Glutamatergic neuron (in vitro differentiated cells): ENCODE measurements at places on chromosomes 2 and 18. TPM values are rescaled to one million over a fixed set of nuclear protein-coding genes. Genes with fewer than 3 reads are reported as not detected.
A peak's percentile ranks its signal among the peaks of the same experiment; 100 is the strongest.

Gene SMYD1
- total RNA-seq = 0.25 TPM

DNA sequence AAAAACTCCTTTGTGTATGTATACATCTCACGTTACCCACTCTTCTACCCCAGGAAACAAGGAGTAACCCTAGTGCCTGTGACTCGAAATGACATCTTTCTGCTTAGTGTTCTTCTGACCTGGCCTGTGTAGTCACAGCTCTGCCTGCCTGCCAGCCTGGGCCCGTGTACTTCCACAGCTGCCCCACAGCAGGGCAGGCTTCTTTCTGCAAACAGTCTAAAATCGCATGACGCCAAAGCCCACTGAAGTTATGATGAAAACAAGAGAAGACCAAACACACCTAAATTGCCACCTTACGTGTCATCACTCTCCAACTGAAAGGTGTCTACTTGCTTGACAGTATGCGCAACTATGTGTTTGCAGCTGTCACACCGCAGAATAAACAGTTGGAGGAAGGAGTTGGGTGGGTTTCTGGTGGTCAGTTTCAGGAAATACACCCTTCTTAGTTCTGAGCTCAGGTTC is 1.5 kb downstream of the GAREM1 start:
- no peaks in the 10 kb centered on the region for H3K36me3 ChIP-seq
- peak overlapping the region; percentile 96 for H3K4me3 ChIP-seq
- peaks cover 8% of the 10 kb centered on the region for H3K27me3 ChIP-seq
- peak; percentile 32 for DNase-seq
- H3K4me1 ChIP-seq = peaks cover 18% of the 10 kb centered on the region

Gene STAMBP
- 48.9 TPM for total RNA-seq

Gene GCG
- total RNA-seq = not detected

Gene HOXD11
- total RNA-seq = not detected

- peak overlapping the region; percentile 92 for H3K27ac ChIP-seq
- peaks cover 15% of the 10 kb centered on the region for H3K4me1 ChIP-seq
- no peaks in the 10 kb centered on the region for H3K36me3 ChIP-seq
- H3K27me3 ChIP-seq = peaks cover 10% of the 10 kb centered on the region
Measured at GRCh38 chr18:12376034-12376753, 833 bp downstream of the AFG3L2 start.

Gene TMEM169
- 166 TPM for total RNA-seq

Gene VIT
- total RNA-seq = not detected

Gene NAT8
- total RNA-seq = not detected

GRCh38 chr2:56102098-56102497 is 81.7 kb upstream of the CCDC85A start:
- peak overlapping the region; percentile 76 for H3K27ac ChIP-seq
- peaks cover 4% of the 10 kb centered on the region for H3K36me3 ChIP-seq

Gene CRYGD
- 0.76 TPM for total RNA-seq

- DNase-seq = no peak
- H3K27me3 ChIP-seq = peaks cover 7% of the 10 kb centered on the region
- no peak overlapping the region for H3K27ac ChIP-seq
- H3K4me3 ChIP-seq = no peak overlapping the region
Measured at GRCh38 chr2:23523373-23524260, 138.6 kb downstream of the KLHL29 start.

- no peaks in the 10 kb centered on the region for H3K4me1 ChIP-seq
- H3K27me3 ChIP-seq = peaks cover 3% of the 10 kb centered on the region
- H3K36me3 ChIP-seq = no peaks in the 10 kb centered on the region
- no peak overlapping the region for H3K27ac ChIP-seq
- DNase-seq = no peak
Measured at GRCh38 chr2:17355608-17356329, 162.5 kb downstream of the RAD51AP2 start.

DNA sequence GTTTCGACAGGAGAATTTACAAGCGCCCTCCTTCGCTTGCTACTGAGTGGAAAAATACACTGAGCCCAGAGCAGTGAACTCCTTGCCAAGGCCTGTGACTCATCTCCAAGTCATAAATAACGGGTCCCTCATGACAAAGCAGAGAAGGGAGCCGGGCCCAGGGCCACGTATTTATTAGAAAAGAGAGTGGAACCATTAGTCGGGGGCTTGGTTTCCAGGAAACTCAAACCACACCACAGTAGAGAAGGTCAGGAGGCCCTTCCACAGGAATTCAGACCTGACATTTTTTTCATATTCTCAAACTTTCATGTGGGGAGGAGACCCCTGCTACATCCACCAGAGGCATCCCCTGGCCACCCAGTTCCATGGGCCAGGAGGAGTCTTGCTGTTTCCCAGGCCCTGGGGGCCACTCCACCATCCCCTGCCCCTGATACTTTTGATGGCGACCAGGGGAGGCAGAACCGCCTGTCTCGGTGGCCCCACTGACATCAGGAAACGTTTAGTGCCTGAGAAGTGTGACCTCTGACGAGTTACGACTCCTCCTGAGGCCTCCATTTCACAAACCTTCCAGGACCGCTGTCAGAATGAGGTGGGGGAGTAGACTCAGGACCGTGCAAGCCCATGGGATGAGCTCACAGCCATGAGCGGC is 289.7 kb downstream of the DYSF start:
- H3K27ac ChIP-seq = no peak overlapping the region
- H3K4me3 ChIP-seq = no peak overlapping the region
- no peak for DNase-seq
- peaks cover 8% of the 10 kb centered on the region for H3K27me3 ChIP-seq
- peaks cover 8% of the 10 kb centered on the region for H3K36me3 ChIP-seq

DNA sequence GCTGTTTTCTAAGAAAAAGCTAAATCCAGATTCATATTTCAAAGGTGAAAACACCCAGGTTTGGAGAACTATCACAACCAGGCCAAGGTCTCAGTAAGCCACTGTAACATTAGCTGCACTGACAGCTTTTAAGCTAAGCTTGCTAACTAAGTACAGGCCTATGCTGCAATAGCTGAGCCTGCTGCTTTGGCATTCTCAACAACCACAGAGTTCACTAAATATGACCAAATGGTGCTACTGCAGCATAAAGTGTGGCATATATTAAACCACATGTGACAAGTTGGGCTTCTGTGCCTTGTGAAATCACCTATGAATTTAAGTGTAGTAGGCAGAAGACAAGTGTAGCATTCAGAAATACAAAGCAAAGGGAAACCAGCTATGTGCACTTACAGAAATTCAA is 206.7 kb downstream of the TCF4 start:
- no peak overlapping the region for H3K4me3 ChIP-seq
- H3K27me3 ChIP-seq = peaks cover 5% of the 10 kb centered on the region
- no peak for DNase-seq
- peaks cover 12% of the 10 kb centered on the region for H3K36me3 ChIP-seq

- peaks cover 7% of the 10 kb centered on the region for H3K27me3 ChIP-seq
- H3K27ac ChIP-seq = no peak overlapping the region
- no peak overlapping the region for H3K4me3 ChIP-seq
- H3K4me1 ChIP-seq = no peaks in the 10 kb centered on the region
- no peaks in the 10 kb centered on the region for H3K36me3 ChIP-seq
- no peak for DNase-seq
Measured at GRCh38 chr2:120421830-120422175, 75.9 kb downstream of the INHBB start.

GRCh38 chr2:204015118-204015843 is 78.7 kb downstream of the ICOS start:
- no peak for DNase-seq
- H3K4me1 ChIP-seq = peaks cover 3% of the 10 kb centered on the region
- no peak overlapping the region for H3K4me3 ChIP-seq
- no peak overlapping the region for H3K27ac ChIP-seq
- no peaks in the 10 kb centered on the region for H3K27me3 ChIP-seq

DNA sequence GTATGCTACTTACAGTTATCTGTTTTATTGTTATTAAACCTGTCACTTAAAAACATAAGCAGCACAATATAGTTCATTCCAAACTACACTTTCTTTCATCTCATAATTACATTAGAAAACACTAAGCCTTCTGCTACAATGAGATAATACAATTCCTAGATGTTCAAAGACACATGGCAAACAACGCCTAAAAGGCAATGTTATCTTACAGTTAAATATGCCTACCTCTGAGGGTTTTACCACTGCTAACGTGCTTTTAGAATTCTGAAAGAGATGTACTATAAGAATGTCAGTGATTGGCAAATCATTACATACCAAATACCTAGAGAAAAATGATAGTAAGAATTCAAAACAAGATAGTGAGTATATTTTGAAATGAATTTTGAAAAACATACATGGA is 46.8 kb upstream of the SPOPL start:
- H3K27ac ChIP-seq = no peak overlapping the region
- peaks cover 9% of the 10 kb centered on the region for H3K4me1 ChIP-seq
- no peak for DNase-seq
- H3K4me3 ChIP-seq = no peak overlapping the region

Gene LAMA1
- 32.0 TPM for total RNA-seq

Gene ICA1L
- 12.0 TPM for total RNA-seq

Gene IL36G
- not detected for total RNA-seq

- H3K27ac ChIP-seq = no peak overlapping the region
- H3K4me3 ChIP-seq = no peak overlapping the region
- DNase-seq = no peak
- H3K4me1 ChIP-seq = no peaks in the 10 kb centered on the region
Measured at GRCh38 chr2:190511104-190511503, 23.4 kb downstream of the NEMP2 start.

- H3K36me3 ChIP-seq = no peaks in the 10 kb centered on the region
- H3K4me1 ChIP-seq = no peaks in the 10 kb centered on the region
- H3K27me3 ChIP-seq = no peaks in the 10 kb centered on the region
- no peak for DNase-seq
- no peak overlapping the region for H3K27ac ChIP-seq
- H3K4me3 ChIP-seq = no peak overlapping the region
Measured at GRCh38 chr2:7180638-7181370, 263.6 kb downstream of the RNF144A start.

Gene RIT2
- not detected for total RNA-seq

GRCh38 chr2:58950795-58951462 is 709.8 kb upstream of the FANCL start:
- no peak overlapping the region for H3K4me3 ChIP-seq
- peaks cover 3% of the 10 kb centered on the region for H3K4me1 ChIP-seq
- H3K27me3 ChIP-seq = no peaks in the 10 kb centered on the region
- no peak overlapping the region for H3K27ac ChIP-seq
- no peak for DNase-seq

DNA sequence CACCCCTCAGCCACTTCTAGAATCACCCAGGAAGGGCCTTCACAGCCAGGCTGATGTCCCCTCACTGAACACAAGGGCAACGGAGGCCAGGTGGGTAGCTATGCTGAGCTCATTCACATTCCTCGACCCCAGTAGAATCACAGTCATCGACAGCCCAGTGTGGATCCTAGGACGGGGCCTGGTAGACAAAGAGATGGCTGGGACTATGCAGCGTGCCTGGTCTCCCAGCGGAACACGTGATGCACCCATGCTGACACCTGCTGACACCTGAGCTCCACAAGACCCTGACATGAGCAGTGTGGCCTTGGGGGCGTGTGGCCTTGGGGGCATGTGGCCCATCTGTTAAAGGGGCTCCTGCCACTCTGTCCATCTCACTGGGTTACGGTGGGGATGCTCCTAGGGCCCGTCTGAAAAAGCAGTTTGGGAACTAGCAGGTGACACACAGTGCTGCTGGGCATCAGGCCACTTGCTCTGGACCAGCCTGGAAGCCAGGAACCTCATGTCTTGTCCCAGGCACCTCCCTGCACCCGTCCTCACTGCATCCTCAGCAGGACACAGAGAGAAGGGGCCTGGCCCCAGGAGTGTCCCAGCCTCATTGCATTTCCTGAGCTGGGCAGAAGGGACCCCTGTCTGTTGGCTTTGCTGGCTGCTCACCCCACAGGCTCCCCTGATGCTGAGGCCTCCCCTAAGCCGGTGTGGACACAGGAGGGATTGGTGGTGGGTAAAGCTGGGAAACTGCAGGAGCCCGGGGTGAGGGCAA is 9.7 kb downstream of the ECEL1 start:
- no peak overlapping the region for H3K4me3 ChIP-seq
- H3K27me3 ChIP-seq = peaks cover 17% of the 10 kb centered on the region
- DNase-seq = no peak
- H3K4me1 ChIP-seq = no peaks in the 10 kb centered on the region
- H3K36me3 ChIP-seq = peaks cover 3% of the 10 kb centered on the region
- no peak overlapping the region for H3K27ac ChIP-seq

DNA sequence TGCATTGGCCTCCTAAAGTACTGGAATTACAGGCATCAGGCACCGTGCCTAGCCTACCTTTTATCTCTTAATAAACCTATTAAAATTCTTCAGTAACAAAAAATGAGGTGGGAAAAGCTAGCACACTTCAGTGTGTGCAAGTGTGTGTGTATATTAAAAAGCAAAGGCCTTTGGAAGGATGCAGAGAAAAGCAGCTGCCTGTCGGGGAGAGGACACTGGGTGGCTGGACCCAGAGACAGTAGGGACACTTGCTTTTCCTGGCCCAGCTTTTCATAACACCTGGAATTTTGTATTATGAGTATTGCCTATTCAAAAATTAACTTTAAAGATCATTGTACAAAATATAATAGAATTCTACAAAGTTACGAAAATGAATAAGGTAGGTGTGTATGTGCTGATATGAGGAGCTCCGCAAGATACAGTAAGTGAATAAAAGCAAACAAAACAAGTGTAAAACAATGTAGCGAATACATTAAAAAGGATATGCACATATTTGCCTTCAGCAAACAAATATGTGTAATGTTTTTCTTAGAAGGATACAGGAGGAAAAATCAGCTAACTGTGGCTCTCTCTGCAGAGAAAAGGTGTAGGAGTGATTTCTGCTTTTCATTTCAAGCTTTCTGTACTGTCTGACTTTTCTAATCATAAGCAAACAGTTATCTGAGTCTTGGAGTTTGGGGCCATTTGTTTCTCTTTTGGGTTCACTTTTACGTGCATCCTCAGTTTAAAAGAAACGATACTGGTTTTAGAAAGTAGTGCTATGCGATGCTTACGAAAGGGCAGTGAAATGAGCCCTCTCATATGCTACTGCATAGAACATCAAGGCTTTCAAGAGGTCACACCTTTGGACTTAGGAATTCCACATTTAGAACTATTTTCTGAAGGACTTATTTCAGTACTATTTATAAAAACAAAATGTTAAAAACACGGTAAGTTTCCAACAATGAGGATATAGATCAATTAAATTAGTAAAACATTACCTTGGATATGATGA is 70.8 kb downstream of the USP40 start:
- no peaks in the 10 kb centered on the region for H3K36me3 ChIP-seq
- no peak overlapping the region for H3K4me3 ChIP-seq
- no peak overlapping the region for H3K27ac ChIP-seq
- DNase-seq = no peak

Gene SPATA3
- total RNA-seq = not detected

Gene KCNG2
- total RNA-seq = 1.6 TPM

GRCh38 chr18:56615738-56616520 is 22.5 kb downstream of the TXNL1 start:
- H3K4me3 ChIP-seq = no peak overlapping the region
- H3K27ac ChIP-seq = no peak overlapping the region
- H3K27me3 ChIP-seq = no peaks in the 10 kb centered on the region
- no peaks in the 10 kb centered on the region for H3K4me1 ChIP-seq

Gene SOX11
- total RNA-seq = 576 TPM

Gene SETBP1
- total RNA-seq = 83.3 TPM

Gene ALLC
- not detected for total RNA-seq

DNA sequence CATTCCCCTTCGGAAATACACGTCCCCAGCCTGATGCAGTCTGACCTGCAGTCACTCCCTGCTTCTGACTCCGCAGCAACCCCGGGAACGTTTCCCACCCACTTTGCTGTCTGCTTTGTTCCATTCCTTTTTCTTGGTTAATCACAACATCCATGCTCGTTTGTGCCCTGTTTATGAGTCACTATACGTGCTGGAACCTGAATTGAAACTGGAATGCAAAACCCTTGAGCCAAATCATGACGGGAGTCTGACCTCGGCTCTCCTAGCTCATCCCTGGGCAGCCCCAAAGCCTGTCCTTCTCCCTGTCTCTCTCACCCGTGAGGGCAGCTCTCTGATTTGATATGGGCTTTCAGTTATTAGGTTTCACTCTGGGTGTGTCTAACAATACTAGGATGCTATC is 57.1 kb upstream of the RNF152 start:
- no peaks in the 10 kb centered on the region for H3K36me3 ChIP-seq
- peaks cover 4% of the 10 kb centered on the region for H3K27me3 ChIP-seq
- no peak for DNase-seq
